Fibroblast of mammary gland (primary cell): ENCODE measurements at places on chromosomes 2 and 18.

GRCh38 chr18:78071776-78072175 is 822.1 kb downstream of the GALR1 start:
- DNase-seq = no peak

GRCh38 chr18:21242141-21242779 is at the start of gene GREB1L:
Gene GREB1L, plus strand, starts transcription at chr18:21242232. Its CDS starts 141,287 bp downstream, at chr18:21383519.
- peak; percentile 59 for DNase-seq

GRCh38 chr2:196018037-196018436 is 50.6 kb downstream of the DNAH7 start:
- no peak for DNase-seq

GRCh38 chr18:9587924-9588323 is 26.4 kb downstream of the PPP4R1 start:
- no peak for DNase-seq

GRCh38 chr2:193228276-193228675 is 1033.5 kb upstream of the TMEFF2 start:
- DNase-seq = no peak

GRCh38 chr2:101672047-101672446 is 25.5 kb upstream of the MAP4K4 start:
- no peak for DNase-seq

DNA sequence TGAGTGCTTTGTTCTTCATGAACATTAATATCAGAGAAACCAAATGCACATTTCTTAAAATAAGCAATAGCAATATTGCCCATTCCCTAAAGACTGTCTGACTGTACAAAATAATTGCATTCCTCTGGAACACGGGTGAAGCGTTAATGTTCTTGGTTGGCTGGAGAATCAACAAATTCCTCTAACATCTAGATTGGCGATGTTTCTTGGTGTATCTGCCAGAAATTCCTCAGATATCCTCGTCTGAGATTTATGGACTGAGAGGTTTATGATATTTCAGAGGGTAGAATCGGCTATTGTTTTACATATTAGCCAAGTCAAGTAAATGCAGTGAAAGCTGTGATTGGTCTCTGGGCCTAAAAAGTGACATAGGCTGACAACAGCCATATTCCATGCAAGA is 27.1 kb upstream of the SPTBN1 start:
- DNase-seq = no peak

- peak; percentile 81 for DNase-seq
Observed at GRCh38 chr2:230824406-230824978, 40.2 kb upstream of the ITM2C start.

GRCh38 chr2:181632733-181633401 is 24.0 kb downstream of the CERKL start:
- DNase-seq = no peak

- DNase-seq = peak; percentile 33
Observed at GRCh38 chr2:175840256-175840655, 161.8 kb downstream of the LNPK start.

DNA sequence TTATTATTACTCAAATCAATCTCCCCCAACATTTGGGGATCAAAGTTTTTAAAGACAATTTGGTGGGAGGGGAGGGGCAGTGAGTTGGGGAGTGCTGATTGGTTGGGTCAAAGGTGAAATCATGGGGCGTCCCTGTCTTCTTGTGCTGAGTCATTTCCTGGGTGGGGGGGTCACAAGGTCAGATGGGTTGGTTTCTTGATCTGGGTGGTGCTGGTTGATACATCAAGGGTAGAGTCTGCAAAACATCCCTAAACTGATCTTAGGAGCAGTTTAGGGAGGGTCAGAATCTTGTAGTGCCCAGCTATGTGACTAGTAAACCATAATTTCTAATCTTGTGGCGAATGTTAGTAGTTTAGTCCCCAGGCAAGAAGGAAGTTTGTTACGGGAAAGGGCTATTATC is 67.4 kb downstream of the MOGAT1 start:
- no peak for DNase-seq

GRCh38 chr2:23788100-23788499 is 138.8 kb downstream of the ATAD2B start:
- no peak for DNase-seq

GRCh38 chr2:172465417-172466334 is 38.3 kb downstream of the ITGA6 start:
- DNase-seq = peak; percentile 84

GRCh38 chr2:5617358-5617757 is 74.8 kb upstream of the SOX11 start:
- no peak for DNase-seq

- DNase-seq = no peak
Observed at GRCh38 chr2:217631115-217631514, 371.7 kb downstream of the TNS1 start.

- no peak for DNase-seq
Observed at GRCh38 chr2:69616755-69617154, 26.8 kb downstream of the AAK1 start.

DNA sequence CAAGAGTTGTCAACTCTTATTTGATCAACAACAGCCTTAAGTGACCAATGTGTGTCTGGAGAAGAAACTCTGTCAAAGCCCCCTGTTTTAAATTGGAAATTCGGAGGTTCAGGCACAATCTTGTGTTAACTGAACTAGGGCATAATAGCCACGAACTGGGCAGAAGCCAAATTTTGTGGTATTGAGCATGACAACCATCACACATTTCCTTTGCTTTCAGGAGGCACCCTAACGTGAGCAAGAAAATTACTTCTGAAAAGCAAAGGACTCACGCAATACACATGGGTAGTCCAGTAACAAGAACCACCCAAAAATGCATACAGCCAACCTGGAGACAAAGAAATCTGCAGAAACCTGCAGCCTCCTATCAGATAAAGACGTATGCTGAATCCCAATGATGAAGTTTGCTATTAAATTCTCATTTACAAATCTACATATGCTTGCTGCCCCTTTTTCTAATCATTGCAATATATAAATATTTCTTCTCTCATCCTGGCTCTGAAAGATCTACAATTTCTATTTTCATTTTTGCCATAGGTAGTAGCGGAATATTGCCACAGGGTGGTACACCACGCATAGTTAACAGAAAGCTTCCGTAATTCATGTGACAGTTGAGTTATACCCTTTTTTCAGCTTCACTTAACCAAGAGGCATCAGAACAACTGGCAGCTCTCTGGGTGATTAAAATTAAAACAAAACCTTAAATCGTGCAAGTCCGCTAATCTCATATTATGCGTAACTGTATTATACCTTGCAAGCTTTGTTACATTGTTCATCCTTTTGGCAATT is 495.8 kb downstream of the NRXN1 start:
- peak; percentile 20 for DNase-seq

- no peak for DNase-seq
Observed at GRCh38 chr18:50757358-50757757, 62.5 kb downstream of the MRO start.

GRCh38 chr18:8627540-8627939 is 18.3 kb downstream of the RAB12 start:
- DNase-seq = no peak

- DNase-seq = no peak
Observed at GRCh38 chr2:219290381-219291171, 11.4 kb downstream of the DNAJB2 start.
